Uterus (tissue), 4 donors: ENCODE measurements at places on chromosomes 11 and 22. TPM values are rescaled to one million over a fixed set of nuclear protein-coding genes. Genes with fewer than 3 reads are reported as not detected.

ZW10 gene
- total RNA-seq = 13.3 TPM

CHST1 gene
- 4.9 TPM for total RNA-seq

DNA sequence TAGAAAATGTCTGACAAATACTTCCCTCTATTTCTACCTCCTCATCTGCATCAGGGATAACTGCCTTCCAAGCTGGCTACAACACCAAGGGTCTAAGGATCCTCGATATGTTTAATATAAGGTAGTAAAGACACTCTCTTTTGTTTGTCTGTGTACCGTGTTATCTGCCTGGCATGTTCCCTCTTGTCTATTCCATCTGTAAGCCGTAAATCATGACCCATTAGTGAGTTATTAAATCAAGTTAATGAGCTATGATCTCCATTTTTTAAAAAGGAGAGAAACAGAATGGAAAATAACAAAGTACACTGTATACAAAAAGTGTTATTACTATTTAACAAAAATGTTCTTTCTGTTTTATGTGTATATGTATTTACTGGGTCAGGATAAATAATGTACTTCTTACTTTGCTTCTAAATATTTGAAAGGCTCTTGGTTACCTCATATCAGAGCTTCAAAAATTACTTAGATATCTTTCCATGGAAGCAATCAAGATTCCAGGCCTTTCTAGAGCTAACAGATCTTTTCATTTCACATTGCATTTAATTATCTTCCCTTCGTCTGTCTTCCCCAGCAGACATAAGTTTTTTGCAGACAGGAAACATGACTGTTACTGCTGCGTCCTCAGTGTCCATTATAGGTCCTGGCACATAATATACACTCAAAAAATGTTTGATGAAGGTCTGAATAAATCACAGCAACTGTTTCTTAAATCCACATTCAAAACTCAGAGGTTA is 342.6 kb upstream of the CCDC90B start:
- DNase-seq = no peak

DNA sequence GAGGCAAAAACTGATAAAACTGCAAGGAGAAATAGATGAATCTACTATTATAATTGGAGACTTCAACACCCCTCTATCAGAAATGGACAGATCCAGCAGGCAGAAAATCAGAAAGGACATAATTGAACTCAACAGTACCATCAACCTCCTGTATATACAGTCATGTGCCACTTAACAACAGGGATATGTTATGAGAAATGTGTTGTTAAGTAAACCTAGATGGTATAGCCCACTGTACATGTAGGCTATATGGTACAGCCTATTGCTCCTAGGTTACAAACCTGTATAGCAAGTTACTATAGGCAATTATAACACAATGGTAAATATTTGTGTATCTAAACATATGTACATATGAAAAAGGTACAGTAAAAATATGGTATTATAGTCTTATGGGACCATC is 66.8 kb upstream of the PHF21A start:
- no peak for DNase-seq

NEAT1 gene
- total RNA-seq = 136 TPM

DNA sequence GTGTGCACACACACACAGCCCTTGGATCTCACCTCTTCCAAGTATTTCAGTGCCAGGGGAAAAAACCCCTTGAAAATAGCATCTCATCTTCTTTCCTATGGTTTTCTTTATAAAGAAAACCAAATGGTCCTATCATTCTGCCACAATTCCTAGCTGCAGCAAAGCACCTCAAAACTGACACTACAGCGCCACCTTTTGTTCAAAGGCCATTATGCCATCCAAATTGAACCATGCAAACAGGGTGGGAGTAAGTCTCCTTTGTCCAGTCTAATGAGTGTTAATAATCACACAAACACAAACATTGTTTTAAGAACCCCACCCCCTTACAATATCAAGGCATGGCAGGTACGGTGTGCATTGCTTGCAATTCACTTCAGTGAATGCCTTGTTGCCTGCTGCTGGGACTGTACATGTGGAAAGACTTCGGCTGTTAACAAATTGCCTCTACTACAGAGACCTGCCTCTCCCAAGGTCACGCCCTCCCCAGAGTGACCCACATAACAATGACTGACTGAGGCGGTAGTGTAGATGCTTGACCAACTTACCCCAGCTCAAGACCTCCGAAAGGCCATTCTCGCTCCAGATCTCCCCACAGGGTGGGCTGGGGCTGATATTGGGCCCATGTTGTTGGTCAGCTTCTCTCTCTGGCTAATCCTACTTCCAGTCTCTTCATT is 31.7 kb downstream of the FAM181B start:
- no peak for DNase-seq

HMOX1 gene
- 7.2 TPM for total RNA-seq

- peak; percentile 80 for DNase-seq
Measured at GRCh38 chr11:47916361-47916841, 64.0 kb upstream of the PTPRJ start.

PATE2 gene
- total RNA-seq = not detected

- DNase-seq = no peak
Measured at GRCh38 chr11:12137005-12137690, 26.8 kb downstream of the MICAL2 start.

GRCh38 chr22:35434061-35434710 is 34.2 kb downstream of the MCM5 start:
- no peak for DNase-seq

DNA sequence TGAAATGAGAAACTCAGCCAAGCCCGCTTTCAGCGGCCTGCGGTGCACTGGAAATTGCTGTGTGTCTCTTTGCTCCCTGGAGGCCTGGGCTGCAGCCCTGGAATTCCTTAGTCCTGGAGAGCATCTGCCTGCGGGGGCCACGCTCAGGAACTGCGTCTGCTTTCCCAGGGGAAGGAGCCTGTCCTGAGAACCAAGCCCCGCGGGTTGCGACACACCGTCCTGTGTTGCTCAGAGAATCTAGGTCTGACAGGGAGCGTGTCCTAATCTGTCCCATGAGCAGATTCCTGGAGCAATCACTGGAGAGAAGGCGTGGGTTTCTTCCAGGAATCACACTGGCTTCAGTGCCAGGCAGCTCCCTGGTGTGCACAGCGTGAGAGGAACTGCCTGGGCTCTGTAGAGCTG is 708.1 kb downstream of the BRD1 start:
- no peak for DNase-seq

CDC42BPG gene
- total RNA-seq = 0.61 TPM

GRCh38 chr11:23856654-23857053 is 640.2 kb upstream of the LUZP2 start:
- DNase-seq = no peak

ZP1 gene
- total RNA-seq = not detected

DNA sequence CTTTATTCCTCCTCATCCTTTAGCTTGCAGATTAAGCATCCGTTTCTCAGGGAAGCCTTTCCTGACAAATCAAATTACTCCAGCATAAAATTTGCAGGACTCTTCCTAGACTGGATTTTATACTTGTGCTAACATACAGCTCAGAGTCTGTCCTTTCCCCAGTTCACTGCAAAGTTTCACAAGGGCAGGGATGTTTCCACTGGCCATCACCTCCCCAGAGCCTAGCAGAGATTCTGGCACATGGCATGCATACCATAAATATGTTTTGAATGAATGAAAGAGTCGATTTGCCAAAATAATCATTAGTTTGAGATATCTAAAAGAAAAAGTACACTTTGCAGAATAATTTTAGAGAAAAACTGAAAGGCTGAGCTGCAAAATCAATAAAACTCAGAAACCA is 10.6 kb downstream of the MSANTD4 start:
- no peak for DNase-seq

- no peak for DNase-seq
Measured at GRCh38 chr11:128399251-128400121, 187.9 kb downstream of the ETS1 start.

RAG2 gene
- not detected for total RNA-seq

TLCD5 gene
- total RNA-seq = 1.8 TPM

DNA sequence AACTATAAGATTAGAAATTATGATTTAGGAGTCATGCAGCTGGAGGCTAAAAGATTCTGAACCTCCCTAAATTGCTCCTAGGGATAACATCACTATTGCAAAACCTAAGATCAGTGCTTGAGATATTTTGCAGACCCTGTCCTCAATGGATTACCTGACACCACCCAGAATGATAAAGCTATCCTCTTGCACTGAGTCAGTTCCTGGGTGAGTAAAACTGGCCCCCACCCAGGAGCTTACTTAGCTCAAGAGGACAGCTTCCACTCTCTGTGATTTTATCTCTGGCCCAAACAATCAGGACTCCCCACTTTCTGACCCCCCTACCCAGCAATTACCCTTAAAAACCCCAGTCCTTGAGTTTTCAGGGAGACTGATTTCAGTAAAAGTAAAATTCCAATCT is 2074.4 kb upstream of the RAG2 start:
- no peak for DNase-seq

LMNTD2 gene
- not detected for total RNA-seq

HYOU1 gene
- 10.8 TPM for total RNA-seq

C22orf42 gene
- total RNA-seq = not detected

CCDC116 gene
- not detected for total RNA-seq

NLRP6 gene
- not detected for total RNA-seq

- DNase-seq = no peak
Measured at GRCh38 chr11:3665336-3666022, 5.7 kb downstream of the CHRNA10 start.

HSCB gene
- 16.9 TPM for total RNA-seq

DNA sequence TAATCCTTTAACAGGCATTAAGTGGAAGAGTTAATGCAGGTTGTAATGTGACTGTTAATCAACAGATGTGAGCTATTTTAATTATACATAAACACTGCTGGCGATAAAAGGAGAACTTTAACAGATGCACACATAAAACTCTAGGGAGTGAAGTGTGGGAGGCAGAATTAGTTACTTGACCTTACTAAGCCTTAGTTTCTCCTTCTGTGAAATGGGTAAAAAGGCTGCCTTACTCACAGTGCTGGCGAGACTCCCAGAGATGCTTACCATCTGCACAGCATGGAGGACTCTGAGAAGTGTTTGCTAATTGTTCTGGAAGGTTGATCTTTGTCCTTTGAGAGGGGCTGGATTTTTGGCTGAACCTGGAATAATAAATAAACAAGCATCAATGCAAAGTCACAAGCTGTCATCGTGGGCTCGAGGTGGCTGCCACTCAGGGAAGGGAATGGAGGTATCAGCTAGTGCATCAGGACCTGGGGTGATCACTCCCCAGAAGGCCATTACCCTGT is 58.6 kb upstream of the MPEG1 start:
- no peak for DNase-seq

CRYBB1 gene
- 4.1 TPM for total RNA-seq
